GM18507 (cell line): ENCODE measurements at places on chromosomes 2 and 18.

DNA sequence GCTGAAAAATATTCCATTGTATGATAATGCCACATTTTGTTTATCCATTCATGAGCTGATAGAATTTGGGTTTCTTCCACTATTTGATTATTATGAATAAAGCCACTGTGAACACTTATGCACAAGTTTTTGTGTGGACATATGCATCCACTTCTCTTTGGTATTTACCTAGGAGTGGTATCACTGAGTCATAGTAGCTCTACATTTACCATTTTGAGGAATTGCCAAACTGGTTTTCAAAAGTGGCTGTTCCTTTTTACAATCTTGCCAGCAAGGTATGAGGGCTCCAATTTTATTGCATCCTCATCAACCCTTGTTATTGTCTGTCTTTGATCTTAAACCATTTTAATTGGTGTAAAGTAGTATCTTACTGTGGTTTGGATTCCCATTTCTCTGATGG, 13.3 kb upstream of the EHBP1 start:
- no peak for DNase-seq

- no peak for DNase-seq
Observed at GRCh38 chr2:120910956-120911951, 175.6 kb downstream of the GLI2 start.

DNA sequence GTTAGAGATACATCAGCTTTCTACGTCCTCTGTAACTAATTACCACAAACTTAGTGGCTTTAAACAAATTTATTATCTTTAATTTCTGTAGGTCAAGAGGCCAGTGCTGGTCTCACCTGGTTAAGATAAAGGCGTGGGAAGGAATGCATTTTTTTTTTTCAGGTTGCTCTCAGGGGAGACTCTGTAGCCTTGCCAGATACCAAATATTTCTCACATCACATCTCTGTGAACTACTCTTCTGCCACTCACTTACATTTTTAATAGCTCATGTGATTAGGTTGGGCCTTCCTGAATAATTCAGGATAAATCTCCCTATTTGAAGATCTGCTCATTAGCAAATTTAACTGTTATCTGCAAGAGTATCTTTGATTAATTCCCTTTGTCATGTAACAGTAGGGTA, 214.6 kb downstream of the CBLN2 start:
- no peak for DNase-seq

DNA sequence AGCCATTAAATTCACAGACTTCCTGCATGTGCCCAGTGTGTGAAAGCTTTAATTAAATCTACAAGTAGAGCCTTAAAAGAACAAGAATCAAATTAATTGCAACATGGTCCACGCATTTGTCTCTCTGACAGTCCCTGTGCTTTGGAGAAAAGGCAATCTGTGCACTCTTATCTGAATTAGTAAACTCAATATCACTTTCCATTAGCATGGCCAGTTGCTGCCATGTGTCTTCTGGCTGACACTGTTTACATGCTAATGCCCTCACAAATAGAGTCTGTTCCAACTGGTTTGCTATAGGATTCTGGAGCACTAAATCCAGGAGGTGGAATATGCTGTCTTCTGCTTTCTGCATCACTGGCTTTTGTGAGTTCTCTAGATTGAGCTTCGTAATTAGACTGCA, 434.5 kb upstream of the RAB12 start:
- DNase-seq, result no peak

GRCh38 chr2:1846046-1847015, 102.0 kb upstream of the PXDN start:
- DNase-seq, result no peak
